ENCODE measurements at places on chromosomes 11 and 22.

DNA sequence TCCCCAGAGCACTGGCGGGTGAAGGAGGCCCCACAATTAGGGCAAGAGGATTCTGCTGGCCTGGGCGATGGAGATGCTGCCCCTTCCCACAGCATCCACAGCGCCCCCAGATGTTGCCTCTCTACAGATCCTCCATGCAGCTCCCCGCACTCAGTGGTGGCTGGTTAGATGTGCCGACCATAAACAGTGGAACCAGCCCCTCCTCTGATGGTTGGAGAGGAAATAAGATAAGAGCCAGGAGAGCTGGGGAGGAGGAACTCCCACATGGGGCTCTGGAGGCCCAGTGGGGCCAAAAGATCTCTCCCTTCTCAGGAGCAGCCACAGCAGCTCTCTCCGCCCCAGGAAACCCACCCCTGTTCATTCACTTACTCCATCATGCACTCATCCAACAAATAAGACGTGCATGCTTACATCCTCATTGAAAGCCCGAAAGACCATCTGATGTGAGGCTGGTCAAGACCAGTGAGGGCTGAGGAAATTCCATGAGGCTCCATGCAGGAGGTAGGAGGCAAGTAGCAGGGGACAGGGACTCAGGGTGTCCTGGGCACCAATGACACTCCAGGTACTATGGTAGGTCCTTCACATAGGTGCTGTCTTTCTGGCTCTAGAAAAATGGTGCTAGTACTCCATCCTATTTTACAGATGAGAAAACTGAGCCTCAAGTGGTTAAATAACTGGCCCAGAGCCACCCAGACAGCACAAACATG is 1.5 kb downstream of the PTGDR2 start:
- DNase-seq = no peak

DNA sequence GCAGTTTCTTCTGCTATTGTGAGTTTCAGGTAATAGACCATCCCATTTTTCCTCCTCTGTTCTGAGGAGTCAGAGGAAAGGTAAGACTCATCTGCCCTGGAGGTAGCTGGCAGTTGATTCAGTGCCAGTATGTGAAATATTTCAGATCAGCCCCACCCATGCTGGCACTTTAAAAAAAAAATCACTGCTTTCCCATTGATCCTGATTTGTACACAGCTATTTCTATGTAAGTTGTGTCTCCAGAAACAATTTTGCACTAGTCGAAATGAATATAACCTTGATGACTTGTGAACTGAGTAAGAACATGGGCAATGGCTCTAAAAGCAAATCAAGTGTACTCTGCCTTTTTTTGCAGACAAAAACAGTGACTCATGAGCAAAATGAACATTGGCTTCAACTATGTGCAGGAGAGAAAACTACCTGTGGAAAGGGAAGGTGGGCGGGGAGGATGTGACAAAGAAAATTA is 82.0 kb upstream of the OR5AK2 start:
- DNase-seq = no peak

- DNase-seq = no peak
These were observed 123.7 kb downstream of the BRD1 start for GRCh38 chr22:49703990-49704344.

DNA sequence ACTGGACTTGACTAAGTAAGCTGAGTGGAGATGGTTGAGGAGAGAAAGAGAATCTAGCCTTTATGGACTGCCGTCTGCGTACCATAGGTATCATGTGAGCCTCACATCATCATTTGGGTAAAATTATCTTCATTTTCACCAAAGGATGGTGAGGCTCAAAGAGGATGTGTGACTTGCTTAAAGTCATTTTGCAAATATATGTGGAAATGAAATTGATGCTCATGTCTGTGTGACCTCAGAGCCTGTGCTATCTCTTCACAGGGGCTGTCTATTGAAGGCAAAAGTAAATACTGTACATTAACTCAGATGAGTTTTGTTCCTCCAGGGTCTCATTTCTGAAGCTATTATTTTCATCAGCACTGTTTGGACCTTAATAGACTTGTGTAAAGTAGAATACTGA is 83.3 kb upstream of the ALKBH3 start:
- DNase-seq = no peak

- no peak for DNase-seq
These were observed 4.7 kb downstream of the B3GNT6 start for GRCh38 chr11:77038825-77039326.

DNA sequence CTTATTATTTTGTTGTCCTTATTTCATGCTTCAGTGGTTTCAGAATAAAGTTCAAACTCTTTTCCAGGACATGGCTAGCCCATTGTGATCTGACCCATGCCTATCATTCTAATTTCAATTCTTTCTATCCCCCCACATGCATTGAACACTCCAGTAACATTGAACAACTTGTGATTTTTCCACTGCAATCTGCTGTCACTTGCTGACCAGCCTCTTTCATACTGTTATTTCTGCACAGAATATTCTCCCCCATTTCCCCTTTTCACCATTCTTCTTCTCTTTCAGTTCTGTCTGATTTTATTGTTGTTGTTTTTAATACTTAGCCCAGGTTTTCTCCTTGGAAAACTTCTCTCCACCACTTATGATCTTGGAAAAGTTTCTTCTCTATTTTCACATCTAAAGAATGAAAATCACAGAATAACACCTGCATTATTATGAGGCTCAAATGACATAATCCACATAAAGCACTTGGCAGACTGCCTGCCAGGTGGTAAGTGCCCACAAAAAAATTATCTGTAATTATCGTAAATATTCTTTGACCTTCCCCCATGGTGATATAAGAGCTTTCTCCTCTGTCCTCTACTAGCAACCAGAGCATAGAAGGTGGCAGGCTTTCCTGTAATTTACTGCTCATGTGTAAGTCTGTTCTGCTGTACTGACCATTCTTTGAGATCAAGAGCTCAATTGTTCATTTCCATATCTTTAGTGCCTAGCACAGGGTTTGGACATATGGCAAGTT is 51.9 kb upstream of the EED start:
- no peak for DNase-seq
